NCI-H187 (cell line): ENCODE measurements at places on chromosomes 3 and 15.

GRCh38 chr3:27342267-27342666 is 26.9 kb downstream of the NEK10 start:
- no peak for DNase-seq

DNA sequence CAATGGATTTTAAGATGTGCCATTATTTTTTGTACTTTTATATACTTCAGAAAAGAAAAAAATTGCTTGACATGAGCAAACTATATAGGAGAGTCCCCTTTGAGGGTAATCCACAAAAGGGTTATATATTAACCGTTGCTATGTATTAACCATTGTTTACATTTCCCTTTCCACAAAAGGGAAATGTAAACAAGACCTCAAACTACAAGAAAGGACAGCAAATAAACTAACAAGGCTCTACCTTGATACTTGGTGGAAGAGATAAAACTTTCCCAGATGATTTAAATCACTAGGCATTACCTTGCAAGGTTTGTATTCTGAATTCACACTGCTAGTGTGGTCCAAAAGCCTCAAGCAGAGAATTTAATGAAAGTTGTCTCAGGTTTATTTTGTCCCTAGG is 616.3 kb upstream of the BCHE start:
- DNase-seq: no peak

GRCh38 chr3:120428924-120429323 is 21.9 kb downstream of the FSTL1 start:
- DNase-seq: no peak

DNA sequence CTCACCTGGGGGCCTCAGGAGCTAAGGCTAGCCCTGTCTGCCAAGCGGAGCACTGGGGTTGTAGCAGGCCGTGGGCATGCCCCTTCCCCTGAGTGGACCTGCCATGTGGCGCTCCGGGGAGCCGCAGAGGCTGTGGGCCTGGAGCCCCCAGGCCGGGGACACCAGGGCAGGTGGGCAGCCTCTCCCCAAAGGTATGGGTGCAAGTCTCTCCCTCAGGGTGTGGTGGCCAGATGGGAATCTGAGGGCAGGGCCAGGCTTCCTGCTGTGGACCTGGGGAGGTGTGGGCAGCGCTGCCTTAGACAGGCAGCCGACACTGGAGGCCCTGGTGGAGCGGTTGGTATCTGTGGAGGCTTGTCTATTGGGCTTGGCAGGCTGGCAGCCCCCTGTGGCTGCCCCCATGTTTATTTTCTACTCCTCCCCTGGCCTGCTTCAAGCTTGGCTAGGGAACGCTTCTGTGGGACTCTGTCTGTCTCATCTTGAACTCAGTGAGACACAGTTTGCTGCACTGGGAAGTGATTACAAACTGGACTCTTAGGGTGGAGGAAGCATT is 5.9 kb downstream of the ACVR2B start:
- DNase-seq: no peak

GRCh38 chr3:37696661-37697060 is 165.0 kb upstream of the CTDSPL start:
- no peak for DNase-seq

- no peak for DNase-seq
These were observed 63.8 kb downstream of the BLM start for GRCh38 chr15:90780916-90781315.

DNA sequence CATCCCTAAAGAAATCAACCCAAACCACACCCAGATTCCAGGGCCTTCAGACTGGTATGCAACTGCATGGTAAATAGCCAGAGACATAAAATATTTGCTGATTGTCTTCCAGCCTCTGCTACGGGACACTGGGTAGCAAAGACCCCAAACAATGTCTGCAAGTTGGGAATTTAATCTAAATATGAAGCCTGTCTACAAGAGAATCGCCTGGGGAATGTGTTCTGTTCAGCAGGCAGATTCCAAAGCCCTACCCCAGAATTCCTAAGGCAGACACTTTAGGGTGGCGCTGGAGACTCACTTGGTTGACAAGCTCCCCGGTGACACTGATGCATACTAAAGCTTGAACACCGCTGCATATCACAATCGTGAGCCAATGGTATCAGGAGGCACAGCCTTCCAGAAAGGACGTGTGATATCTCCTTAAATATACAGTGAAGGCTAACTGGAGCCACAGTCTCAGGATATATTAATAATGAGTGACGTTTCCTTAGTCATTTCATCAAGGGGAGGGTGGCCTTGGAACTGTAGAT is 684.1 kb downstream of the NTRK3 start:
- DNase-seq: no peak

- no peak for DNase-seq
These were observed 53.4 kb downstream of the RPL39L start for GRCh38 chr3:187085933-187086332.

DNA sequence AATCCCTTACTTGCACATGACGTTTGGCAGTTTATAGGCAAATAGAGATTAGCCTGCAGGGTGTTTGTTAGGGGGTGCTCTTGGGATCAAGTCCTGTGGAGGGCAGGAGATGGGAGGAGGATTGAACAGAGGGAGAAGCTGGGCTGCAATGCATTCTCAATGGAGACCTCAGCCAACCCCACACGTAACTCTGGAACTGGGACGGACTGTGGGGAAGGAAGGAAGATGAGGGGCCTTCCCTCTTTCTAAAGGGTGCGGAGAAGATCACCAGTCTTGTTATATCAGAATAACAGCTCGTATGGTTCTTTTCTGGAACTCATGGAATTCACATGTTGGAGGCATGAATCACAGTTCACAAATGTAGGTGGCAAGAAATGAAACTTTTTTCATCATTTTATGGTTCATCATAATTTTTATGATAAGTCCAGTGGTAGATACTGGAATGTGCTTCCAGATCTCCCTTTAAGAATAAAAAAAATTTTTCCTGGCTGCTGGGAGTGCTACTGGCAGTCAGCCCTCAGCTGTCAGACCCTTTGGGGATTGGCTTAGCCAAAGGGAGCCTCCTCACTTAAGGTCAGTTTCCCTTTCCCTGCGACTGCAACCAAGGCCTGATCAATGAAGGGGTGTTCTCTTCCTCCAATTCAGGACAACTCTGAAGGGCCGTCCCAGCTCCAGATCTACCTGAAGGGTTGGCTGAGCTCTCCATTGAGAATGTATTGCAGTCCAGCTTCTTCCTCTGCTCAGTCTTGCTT is 20.5 kb upstream of the LYZL4 start:
- DNase-seq: no peak

DNA sequence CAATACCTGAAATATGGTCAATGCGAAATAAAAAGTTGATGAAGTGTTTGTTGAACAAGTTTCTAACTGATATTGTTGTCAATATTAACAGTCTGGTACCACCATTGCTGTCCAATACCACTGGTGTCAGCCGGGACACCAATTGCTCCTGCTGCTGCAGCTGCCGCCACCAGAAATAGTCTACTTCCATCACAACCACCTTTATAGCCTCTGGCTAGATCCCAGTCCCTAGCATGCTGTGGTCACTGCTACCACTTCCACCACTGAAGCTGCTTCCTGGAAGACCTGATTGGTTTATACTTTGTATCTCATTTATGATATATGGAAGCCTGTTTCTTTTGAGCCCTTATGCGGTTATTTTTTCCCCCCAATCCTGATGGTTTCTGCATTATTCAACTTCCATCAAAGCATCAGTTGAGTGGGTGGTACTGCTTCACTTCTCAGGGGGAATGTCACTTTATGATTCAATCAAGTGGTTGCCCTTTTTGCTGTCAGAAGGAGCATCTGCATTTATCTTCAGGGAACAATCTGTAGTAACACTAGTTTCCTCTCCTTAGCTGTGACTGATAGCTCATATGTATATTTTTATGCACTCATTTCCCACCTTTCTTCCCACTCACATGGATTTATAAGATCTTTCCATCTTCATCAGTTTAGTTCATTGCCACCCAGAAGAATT is 11.7 kb downstream of the LNP1 start:
- no peak for DNase-seq

- no peak for DNase-seq
These were observed 156.5 kb downstream of the PGPEP1L start for GRCh38 chr15:98850961-98851572.

GRCh38 chr15:25177955-25178801 is 223.4 kb downstream of the SNRPN start:
- DNase-seq: no peak

DNA sequence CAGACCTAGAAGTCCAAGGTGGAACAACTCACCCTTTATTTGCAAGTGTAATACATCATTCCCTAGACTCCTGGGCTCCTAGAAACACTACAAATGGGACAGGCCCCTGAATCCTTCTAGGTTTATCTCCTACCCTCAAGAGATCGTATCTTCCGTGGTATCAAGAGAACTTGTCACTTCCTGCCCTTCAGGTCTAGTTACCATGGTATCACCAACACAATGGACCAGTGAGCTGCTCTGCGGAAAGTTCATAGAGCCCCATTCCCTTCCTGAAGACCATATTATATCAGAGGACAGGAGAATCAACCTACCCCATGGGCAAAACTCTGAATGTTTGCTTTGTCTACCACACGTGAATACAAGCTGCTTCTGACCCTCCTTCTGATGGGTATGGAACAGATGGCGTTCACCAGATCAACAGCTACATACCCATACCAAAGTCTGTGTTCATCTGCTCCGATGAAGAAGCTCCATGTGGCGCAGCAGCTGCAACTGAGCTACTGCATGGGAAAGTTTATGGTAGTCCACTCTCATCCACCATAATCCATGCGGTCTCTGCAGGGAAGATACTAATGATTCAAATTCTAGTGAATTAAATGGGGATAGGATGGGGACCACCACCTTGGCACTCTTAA is 84.6 kb upstream of the KLF13 start:
- DNase-seq: no peak

DNA sequence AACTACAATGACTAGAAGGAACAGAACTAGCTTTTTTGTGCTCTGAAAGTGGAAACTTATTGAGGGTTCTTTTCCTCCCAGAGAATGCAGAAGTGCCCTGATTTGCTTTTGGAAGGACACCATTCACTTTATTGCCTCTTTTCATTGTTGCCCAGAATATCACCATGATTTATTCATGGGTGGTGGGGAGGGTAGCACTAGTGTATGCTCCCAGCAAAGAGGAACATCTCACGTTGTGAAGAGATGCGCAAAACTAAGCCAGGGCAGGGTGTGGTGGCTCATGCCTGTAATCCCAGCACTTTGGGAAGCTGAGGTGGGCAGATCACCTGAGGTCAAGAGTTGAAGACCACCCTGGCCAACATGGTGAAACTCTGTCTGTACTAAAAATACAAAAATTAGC is 31.4 kb downstream of the FLNB start:
- DNase-seq: no peak

DNA sequence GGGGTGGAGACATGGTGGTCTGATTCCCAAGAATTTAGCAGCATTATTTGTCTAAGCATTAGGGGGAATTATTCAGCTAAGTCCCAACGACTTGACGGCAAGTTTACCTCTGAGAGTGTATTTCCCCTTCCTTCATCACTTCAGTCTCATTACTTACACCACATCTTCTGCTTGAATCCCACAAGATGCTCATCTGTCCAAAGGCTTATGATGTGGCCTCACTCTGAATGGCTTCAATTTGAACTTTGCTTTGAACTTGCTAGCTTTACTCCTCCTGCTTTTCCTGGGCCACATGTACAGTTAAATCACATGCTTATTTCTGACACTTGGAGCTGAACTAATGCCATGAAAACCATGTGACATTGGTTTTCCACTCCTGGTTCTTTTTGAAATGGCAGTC is 231.3 kb upstream of the SATB1 start:
- no peak for DNase-seq

DNA sequence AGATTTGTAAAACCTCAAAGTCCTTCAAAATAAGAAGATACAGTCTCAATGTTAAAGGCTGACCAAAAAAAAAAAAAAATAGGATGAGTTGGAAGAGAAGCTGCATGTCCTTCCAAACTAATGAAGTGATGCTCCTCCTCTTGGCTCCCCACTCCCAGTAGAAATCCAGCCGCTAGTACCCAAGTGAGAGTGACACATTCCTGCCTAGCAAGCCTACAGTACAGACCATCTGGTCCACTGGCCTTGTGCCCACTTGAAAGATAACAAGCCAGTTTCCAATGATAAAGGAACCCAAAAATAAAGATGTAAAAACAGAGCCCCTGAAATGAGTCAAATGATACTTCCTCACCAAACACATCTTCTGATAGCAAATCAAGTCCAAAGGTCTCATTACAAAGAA is 258.7 kb upstream of the NSMCE3 start:
- no peak for DNase-seq

- no peak for DNase-seq
These were observed 27.4 kb upstream of the ATP10A start for GRCh38 chr15:25890529-25890928.
